ENCODE measurements at places on chromosomes 3 and 15.

DNA sequence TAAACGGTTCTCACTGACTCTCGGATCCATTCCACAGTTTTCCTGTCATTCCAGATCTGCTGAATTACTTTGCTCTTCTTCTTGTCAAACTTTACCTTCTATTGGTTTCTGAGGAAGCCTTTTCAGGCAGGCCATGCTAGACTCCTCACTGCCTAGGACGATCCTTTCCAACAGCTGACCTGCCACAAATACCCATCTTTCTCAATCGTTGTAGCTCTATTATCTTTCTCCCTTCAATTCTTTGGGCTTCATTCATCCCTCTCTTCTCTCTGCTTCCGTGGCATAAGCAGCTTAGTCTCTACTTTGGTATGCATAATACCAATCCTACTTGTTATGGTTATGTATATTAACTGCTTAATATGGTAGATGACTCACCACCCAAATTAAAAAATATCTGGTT lies 421.8 kb downstream of the NLGN1 start:
- DNase-seq: no peak

GRCh38 chr15:72782274-72783003 lies 1.1 kb downstream of the ADPGK start:
- no peak for DNase-seq

DNA sequence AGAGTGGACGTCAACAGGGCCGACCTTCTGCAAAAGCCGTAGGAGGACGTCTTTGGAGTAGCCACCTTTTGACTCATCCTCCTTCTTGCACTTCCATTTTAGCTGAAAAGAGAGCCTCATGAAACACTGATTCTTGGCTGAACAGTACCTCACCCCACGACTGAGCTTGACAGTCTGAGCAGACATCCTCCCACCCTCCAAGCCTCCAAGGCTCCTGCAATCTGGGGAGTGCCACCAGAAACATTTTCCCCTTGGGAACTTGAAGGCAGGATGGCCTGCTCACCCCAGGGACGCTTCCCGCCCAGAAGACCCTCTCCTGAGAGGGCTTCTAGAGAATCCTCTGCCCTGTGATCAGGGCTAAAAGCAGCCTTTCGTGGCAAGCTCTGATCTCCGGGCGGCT lies 5.2 kb downstream of the C15orf62 start:
- no peak for DNase-seq

DNA sequence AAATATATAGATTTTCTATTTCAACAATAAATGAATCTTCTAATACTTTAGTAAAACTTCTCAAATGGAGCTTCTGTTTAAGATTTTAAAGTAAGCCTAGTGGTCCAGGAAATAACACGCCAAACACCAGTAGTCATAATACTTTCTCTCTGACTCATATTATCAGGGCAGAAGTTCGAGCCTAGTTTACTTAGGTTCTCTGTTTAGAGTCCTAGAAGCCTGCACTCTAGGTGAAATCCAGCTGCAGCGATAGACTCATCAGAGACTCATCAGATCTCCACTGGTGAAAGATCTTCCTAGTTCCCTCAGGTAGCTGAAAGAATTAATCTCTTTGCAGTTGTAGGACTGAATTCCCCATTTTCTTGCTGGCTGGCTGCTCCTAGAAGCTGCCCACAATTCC lies 552.5 kb upstream of the ROBO2 start:
- no peak for DNase-seq

GRCh38 chr3:13650210-13651056 lies 101.5 kb downstream of the FBLN2 start:
- DNase-seq: peak; percentile 88

GRCh38 chr3:19221081-19221480 lies 72.8 kb downstream of the KCNH8 start:
- no peak for DNase-seq

- DNase-seq: no peak
Measured at GRCh38 chr3:28347374-28348264, 902 bp upstream of the ZCWPW2 start.

GRCh38 chr15:92665100-92665555 lies 9.6 kb upstream of the FAM174B start:
- DNase-seq: no peak

- DNase-seq: no peak
Measured at GRCh38 chr15:46344915-46345314, 710.1 kb downstream of the SQOR start.

- DNase-seq: no peak
Measured at GRCh38 chr3:137763594-137763938, 549 bp upstream of the SOX14 start.

DNA sequence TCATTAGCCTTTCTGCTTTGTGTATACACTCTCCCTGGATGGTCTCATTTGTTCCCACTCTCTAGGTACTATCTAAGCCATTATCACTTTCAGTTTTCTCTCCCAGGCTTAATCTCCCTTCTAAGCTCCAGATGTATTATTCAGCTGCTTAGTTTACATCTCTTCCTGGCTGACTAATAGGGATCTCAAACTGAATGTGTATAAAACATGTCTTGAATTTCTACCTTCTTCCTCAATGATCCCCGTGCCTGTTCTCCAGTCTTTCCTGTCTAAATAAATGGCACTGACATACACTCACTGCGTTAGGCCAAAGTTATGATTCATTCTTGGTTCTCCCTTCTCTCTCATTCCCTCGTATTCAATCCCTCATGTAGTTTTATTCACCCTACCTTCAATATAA lies 127.3 kb downstream of the NR2F2 start:
- DNase-seq: no peak

DNA sequence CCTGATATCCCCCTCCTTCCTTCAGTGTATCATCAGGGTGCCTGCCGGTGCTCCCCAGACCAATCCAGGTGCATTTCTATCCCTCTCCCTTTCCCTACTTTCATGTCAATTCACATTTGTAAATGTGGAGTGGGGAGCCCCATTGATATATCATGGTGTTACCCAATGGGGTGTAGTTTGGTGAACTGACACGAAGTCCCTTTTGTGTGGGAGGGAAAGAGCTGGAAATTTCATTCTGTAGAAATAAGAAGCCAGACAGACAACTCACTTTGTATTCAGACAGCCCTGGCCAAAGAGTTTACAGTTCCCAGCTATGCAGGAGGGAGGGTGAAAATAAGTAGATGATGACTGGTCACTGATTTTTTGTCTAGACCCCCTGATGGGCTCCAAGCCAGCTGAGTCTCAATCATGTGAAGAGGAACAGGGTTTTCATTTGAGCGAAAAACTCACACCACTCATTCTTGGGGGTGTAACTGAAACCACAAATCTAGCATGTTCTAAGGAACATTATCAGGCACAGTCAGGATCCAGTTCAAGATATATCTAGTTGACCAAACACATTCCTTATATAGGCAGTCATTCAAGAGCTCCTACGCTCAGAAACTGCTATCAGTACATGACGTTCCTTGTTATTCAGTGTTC lies 58.9 kb downstream of the LMCD1 start:
- DNase-seq: no peak

DNA sequence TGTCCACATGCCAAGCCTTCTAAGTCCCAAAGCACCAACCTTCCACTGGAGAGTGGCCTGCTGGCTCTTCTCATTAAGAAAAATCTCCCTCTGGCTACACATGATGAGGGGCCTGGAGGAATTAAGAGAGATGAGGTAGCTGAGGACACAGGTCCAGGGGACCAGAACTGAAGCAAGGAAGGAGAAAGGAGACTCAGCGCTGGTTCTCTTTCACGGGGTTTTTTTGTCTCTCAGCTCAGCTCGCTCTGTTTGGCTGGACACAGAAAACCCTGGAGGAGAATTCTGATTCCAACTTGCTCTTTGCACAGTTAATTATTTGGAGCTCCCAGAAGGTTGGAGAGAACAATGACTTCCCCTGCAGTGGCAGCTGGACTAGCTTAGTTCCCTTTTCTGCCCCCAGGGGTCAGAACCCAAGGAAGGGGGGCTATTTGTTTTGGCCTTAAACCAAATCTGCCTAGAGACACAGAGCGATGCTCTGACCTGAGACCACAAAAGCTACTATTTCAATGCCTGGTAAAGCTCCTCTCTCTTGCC lies 507.6 kb downstream of the FHIT start:
- DNase-seq: no peak

DNA sequence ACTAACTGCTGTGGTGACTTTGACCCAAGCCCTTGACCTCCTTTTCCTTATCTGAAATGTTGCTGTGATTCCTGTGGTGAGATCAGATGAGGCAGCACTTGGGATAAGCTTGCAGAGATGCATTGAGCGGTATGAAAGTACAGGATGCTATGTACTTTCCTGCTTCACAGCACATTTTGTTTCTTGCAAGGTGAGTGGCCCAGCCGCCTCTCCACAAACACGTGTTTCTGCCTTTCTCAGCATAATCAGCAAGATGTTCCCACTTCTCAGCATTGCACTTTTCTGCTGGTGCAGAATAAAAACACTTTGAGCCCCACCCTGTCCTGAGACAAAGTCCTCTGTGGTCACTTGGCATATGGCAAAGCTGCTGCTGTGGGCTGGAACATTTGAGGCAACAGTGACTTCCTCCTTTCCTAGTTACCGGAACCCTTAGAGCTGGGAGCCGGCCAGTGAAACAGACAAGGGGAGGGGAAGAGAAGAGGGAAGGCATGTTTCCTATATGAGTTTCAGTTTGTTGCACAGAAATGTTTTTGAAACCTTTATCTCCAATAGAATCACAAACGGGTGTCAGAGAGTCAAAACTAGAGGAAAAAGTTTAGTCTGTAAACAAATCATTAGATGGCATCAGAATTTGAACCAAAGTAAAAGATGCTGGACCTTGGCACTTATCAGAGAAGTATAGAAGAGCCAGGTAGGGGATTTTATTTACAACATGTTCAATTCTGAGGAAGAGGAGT lies 5.0 kb downstream of the NUDT16 start:
- no peak for DNase-seq

- no peak for DNase-seq
Measured at GRCh38 chr3:192365571-192365970, 361.8 kb downstream of the FGF12 start.

- no peak for DNase-seq
Measured at GRCh38 chr3:79247725-79248043, 520.1 kb downstream of the ROBO1 start.

DNA sequence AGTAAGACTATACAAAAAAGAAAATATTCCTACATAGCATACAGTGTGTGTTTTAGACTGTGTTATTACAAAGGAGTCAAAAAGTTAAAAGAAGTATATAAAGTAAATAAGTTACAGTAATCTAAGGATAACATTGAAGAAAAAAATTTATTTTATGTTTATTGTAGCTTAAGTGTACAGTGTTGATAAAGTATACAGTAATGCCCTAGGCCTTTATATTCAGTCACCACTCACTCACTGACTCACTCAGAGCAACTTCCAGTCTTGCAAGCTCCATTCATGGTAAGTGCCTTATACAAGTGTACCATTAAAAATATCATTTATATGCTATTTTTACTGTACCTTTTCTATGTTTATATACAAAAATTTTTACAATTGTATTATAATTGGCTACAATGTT lies 220.1 kb downstream of the BCHE start:
- no peak for DNase-seq

- DNase-seq: no peak
Measured at GRCh38 chr3:61663356-61664104, 102.2 kb downstream of the PTPRG start.

GRCh38 chr3:49058011-49058410 lies 28.8 kb upstream of the IMPDH2 start:
- DNase-seq: no peak

DNA sequence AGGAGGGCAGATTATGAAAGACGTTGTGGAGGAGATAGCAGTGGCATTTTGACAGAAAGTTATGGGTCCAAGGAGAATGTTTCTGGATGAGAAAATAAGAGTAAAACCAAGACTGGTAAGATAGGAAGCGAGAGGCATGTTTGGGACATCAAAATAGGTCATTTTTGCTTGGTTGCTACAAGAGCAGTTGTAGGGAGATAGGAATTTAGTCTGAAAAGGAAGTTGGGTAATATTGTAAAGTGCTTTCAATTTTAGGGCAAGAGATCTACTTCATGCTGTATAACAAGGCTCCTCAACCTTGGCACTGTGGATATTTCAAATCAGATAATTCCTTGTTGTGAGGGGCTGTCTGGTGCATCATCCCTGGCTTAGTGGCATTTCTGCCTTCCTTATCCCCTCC lies 118.0 kb upstream of the DPH6 start:
- DNase-seq: no peak

DNA sequence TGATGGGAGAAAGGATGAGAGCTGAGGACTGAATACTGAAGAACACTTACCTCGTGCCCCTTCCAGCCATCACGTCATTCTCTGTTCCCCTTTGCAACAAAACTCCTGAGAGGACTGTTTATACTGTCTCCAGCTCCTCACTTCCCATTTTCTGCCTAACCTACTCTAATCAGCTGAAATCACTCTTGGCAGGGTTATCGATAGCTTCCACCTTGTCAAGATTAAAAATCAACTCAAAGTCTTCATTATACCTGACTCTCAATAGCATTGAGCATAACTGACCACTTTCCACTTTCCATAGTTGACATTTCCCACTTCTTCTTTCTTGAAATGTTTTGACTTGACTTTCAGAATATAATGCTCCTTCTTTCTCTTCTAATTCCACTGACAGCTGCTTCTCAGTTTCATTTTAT lies 4.3 kb downstream of the BTBD1 start:
- DNase-seq: no peak

DNA sequence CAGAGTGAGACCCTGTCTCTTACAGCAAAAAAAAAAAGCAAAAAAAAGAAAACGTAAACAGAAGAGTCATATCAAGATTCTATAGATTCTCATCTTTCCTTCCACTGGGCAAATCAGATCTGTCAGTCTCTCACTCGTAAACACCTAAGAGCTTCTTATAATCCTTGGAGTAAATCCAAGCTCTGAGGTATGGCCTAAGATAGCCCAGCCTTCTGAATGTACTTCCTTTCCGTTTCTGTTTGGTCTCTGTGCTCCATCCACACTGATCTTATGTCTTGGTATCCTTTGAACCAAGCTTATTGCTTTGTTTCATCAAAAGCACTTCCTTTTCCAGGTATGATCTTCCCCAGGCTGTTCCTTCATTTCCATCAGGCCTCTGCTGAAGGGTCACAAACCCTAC lies 137.8 kb downstream of the CADPS start:
- DNase-seq: no peak

- DNase-seq: no peak
Measured at GRCh38 chr15:46461416-46461815, 826.6 kb downstream of the SQOR start.

DNA sequence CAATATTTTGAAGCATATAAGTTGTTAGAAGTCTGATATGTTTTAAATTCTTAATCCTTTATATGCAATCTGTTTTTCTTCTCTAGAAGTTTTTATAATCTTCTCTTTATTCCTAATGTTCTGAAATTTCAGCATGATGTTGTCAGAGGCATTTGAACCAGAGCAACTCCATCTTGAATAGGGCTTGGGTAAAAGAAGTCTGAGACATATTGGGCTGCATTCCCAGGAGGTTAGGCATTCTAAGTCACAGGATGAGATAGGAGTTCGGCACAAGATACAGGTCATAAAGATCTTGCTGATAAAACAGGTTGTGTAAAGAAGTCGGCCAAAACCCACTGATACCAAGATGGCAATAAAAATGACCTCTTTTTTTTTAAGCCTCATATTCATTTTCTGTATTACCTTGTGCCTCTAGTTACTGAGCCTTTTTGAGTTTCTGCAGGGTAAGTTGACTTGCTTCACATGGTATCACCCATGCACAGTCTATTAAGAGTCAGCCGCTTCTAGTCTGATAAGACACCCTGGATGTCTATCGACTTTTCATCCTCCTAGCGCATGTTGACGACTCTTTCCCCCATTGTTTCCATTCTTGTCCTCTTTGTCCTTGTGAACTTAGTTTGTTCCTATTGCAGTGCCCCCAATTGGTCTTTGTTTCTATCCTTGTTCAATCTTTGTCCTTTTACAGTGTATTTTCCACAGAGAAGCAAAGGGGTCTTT lies 80.8 kb upstream of the RNU6-1 start:
- DNase-seq: no peak

GRCh38 chr15:24645627-24646026 lies 29.9 kb upstream of the NPAP1 start:
- no peak for DNase-seq
